ENCODE measurements at places on chromosomes 3 and 15.

GRCh38 chr3:184154885-184155643 lies at the start of gene DVL3:
Gene DVL3, plus strand, starts transcription at chr3:184155377. Its CDS starts 259 bp downstream, at chr3:184155636.
- peak; percentile 74 for DNase-seq

GRCh38 chr15:61974759-61975158 lies 85.5 kb downstream of the VPS13C start:
- DNase-seq: no peak

GRCh38 chr3:31777092-31777491 lies 204.0 kb downstream of the OSBPL10 start:
- DNase-seq: no peak

- DNase-seq: no peak
Measured at GRCh38 chr3:17979911-17980310, 237.5 kb upstream of the TBC1D5 start.

GRCh38 chr3:152280539-152280938 lies 11.8 kb downstream of the MBNL1 start:
- no peak for DNase-seq

- DNase-seq: no peak
Measured at GRCh38 chr3:185270262-185270955, 16.6 kb upstream of the EHHADH start.

DNA sequence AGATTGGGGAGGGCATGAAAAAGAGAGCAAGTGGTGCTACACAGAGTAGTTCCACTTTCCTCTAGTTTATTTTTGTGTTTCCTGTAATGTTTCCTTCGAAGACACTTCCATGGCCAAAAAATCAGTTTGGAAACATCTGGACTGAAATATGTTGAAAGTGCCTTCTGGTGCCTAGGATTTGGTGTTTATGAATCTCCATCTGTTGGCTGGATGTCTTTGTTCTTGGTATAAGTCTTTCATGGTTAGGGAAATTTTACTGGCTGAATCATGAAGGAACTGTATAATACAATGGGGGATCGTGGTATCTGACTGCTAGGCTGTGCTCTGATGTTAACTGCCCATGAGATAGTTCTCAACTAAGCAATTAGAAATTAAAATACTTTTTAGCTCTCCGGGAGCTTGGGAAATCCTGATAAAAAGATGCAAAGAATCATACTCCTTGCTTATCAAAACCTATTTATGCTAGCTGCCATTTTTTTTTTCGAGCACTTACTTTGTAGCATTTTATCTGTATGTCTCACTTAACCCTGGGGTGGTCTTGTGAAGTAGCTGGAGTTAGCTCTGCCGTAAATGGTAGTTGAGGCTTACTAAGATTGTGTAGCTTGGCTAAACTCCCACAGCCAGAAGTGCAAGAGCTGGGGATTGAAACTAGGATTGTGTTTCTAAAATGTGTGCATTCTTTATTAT lies 21.9 kb downstream of the AKAP13 start:
- no peak for DNase-seq

DNA sequence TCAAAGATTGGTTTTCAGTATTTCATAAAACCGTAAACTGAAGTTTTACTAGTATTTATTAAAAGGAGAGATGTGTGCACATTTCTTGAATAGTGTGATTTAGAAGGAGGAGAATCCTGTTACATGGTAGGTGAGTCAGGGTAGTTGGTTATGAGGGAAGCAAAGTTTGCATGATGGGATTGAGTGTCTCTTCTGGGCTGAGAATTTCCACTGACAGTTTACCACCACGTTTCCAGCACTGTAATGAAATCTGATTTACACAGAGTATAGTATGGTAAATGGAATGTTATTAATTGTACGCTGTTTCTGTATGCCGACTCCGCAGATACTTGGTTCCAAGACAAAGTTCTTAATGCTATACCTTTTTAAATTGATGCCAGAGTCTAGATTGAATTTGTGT lies 1.6 kb downstream of the NECTIN3 start:
- no peak for DNase-seq

DNA sequence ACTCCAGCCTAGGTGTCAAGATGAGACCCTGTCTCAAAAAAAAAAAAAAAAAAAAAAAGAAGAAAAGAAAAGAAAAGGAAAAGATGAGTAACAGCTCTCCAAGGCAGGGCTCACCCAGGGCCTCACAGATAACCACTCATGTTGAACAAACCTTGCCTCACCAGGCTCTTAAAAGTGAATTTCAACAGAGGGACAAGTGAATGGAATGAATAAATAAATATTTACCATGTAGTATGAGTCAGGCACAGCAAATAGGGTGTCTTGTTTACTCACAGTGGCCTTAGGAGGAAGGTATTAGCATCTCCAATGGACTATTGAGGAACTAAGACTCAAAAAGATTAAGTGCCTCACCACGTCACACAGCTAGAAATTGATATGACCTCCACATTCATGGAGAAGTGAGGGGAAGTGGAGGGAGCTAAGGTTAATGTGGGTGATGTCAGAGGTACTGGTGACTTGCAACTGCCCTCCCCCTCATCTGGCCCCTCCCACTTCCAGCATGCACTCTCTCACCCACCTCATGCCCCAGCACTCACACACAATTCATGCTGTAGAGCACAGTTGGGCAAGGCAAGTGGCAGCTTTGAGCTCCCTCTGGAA lies 255.5 kb downstream of the UACA start:
- no peak for DNase-seq

GRCh38 chr3:101999177-101999779 lies 150.0 kb downstream of the NFKBIZ start:
- no peak for DNase-seq

DNA sequence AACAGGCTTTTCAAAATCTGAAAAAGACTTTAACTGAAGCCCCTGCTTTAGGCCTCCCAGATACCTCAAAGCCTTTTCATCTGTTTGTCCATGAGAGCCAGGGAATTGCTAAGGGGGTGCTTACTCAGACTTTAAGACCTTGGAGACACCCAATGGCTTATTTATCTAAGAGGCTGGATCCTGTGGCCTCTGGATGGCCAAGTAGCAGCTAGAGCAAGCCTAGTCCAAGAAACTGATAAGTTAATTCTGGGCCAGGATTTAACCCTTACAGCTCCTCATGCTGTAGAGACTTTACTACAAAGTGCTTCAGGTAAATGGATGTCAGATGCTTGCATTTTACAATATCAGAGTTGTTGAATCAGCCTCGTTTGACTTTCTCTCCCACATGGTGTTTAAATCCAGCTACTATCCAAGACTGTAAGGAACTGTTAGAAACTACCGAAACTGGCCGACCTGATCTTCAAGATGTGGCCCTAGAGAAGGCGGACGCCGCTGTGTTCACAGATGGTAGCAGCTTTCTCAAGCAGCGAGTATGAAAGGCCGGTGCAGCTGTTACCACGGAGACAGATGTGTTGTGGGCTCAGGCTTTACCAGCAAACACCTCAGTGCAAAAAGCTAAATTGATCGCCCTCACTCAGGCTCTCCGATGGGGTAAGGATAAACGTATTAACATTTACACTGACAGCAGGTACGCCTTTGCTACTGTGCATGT lies 3.3 kb downstream of the DET1 start:
- no peak for DNase-seq

DNA sequence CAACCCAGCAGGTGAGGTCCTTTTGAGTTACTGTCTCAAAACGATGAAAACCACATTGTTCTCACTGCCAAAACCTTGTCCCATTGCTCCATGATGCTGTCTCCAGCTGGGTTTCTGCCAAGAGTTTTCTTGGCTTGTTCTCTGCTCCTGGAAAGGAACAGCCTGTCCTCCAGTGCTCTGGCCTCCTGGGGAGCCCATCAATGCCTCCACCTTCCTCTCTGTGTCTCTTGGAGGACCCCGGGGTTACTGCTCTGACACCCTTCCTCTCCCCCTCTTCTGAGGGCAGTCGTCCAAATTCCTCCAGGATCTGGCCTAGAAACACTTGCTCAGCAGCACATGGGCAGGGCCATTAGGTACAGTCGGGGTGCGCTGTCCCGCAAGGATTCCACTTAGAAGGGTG lies 63.9 kb upstream of the RGMA start:
- peak; percentile 66 for DNase-seq

DNA sequence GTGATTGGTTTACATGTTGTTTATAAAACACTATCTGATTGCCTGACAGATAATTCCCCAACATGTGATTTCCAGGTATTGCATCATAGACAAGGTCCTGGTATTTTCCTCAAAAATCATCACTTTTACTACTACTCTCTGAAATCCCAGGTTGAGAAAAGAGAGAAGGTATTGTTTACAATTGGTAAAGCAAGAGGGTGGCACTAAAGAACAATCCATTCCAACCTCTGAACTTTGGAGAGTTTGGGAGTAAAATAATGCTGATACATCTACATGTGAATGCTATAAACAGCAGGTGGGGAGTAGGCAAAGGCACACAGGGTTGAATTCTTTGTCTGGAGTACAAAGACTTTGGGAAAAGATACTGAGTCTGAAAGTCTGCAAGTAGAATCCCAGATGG lies 134.2 kb downstream of the WDR72 start:
- DNase-seq: no peak

GRCh38 chr3:188687389-188687788 lies 484.4 kb upstream of the TPRG1 start:
- no peak for DNase-seq

DNA sequence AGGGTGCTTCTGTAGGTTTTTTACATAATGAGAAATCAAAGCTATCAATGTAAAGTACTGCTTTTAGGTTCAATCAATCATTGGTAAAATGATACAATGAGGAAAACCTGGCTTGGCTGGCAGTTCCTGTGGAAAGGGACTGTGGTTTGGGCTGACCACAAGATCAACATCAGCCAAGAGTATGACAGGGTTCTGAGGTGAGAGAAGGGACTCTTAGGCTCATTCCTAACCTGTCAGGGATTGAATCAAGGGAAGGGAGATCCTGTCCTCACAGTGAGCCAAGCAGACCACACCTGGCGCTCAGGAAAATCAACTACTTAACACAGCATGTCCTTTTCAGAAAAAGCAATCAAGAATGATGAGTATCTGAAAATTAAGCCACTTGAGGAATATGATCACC lies 111.1 kb downstream of the MAGI1 start:
- DNase-seq: no peak

DNA sequence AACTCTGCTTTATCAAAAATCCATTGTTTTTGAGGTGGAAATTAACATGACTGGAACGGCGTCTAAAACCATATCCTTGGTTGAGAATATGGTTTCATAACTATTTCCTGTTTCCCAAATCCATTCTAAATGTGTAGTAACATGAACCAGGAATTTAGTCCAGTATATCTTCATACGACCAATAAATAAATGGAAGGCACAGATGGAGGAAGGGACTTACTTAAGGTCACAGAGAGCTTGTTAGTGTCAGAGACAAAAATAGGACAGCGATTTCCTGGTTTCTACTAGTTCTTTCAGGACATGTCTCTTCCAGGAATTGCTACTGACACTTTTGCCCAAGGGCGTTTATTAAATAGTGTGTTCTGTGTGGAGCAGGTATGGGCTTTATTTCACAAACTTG lies 41.2 kb downstream of the HES1 start:
- no peak for DNase-seq

DNA sequence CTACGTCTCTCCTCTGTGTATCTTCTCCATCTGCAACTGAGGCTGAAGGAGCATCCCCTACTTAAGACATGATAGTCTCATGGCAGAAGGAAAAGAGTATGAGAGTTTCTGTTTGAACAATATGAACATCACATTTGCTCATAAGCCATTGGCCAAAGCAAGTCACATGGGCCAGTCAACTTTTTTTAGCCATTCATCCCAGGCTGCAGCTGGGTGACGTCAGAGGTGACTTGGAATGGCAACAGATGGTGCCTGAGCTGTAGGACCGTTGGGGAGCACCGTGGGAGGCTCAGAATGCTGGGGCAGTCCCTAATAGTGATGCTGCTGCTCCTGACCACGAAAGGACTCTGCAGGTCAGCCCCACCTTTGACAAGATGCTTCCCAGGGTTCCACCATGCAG lies 58.7 kb downstream of the CRTC3 start:
- DNase-seq: no peak

DNA sequence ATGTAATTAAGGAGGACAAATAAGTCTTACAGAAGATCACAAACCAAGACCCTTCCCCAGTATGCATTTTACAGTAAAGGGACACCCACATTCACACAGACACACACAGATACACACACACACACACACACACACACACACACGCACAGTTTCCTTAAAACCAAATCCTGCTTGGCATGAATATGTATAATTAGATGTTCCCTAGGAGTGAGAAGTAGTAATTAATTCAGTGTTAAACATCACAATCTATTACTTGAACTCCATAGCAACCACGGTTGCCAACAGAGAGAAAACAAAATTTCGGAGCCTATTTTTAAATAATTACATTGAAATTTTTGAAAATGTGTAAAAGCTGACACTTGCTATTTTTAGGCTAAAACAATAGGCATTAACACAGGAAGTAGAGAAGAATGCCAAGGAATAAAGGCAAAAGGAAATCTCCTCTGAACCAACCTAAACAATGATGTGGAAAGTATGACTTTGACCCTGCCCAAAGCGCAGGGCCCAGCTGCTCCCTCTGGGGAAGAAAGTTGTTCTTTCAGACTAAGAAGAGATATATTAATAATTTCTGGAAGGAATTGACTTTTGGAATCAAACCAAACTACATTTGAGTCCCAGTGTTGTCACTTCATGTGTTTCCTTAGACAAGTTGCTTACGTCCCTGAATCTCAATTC lies 215.3 kb downstream of the CPNE4 start:
- DNase-seq: no peak

- no peak for DNase-seq
Measured at GRCh38 chr15:71804695-71805470, 5.5 kb upstream of the NR2E3 start.

- DNase-seq: no peak
Measured at GRCh38 chr3:99506-99905, 97.1 kb upstream of the CHL1 start.

DNA sequence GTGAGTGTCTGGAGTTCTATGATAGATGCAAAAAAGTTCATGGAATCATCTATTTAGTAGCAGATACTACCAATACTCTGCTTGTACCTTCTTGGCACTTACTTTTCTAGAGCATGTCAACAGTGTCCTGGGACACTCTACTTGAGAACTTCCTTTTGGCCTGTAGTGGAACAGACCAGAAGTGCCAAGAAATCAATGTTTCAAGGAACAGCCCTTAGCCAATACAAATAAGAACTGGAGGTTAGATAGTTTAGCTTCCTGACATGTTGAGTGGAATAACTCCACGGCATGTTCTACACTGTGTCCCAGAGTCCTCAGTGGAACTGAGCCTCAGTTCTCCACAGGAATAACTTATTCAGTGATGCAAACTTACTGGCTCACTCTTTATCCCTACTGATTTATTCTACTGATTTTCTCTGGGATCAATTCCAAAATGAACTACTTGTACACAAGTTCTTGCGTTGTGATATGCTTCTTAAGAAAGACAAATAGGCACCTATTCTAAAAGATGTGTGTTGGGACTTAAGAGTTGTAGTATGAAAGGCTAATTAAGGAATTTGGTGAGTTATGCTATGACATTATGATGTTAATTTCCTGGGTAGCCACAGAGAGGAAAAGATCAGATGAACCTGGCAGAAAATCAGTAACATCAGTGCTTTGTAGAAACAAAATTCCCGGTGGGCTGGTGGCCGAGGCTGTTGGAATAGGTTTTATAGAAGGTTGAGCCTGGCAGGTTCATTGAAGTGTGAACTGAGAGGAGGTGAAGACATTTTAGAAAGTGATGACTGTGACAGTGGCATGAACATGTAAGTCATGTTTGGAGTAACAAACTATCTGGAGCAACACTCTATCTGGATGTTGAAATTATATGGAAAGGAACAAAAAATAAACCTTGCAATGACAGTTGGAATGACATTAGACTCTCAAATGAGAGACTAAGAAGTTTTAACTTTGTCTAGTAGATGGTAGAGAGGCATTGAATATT lies 101.8 kb upstream of the RBMS3 start:
- DNase-seq: no peak
